Breast epithelium (tissue), 4 donors: ENCODE measurements at places on chromosomes 6 and 20. TPM values are rescaled to one million over a fixed set of nuclear protein-coding genes. Genes with fewer than 3 reads are reported as not detected.

DNA sequence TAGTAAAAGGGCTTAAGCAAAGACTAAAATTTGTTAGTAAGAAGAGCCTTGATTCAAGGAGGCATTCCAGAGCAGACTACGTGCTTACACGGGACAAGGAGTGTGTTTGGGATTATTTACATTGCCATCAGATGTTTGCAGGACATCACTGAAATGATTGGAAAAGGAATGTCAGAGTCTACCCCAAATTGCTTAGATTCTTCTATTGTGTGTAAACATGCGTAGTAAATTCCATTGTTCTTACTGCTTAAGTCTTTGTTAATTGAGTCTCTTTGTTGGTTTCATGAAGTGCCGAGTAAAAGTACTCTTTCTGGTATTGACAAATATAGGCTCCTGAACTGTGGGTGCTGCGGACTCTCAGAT is 60.5 kb downstream of the CD83 start:
- no peak overlapping the region for H3K27ac ChIP-seq
- no peak overlapping the region for H3K4me3 ChIP-seq

DNA sequence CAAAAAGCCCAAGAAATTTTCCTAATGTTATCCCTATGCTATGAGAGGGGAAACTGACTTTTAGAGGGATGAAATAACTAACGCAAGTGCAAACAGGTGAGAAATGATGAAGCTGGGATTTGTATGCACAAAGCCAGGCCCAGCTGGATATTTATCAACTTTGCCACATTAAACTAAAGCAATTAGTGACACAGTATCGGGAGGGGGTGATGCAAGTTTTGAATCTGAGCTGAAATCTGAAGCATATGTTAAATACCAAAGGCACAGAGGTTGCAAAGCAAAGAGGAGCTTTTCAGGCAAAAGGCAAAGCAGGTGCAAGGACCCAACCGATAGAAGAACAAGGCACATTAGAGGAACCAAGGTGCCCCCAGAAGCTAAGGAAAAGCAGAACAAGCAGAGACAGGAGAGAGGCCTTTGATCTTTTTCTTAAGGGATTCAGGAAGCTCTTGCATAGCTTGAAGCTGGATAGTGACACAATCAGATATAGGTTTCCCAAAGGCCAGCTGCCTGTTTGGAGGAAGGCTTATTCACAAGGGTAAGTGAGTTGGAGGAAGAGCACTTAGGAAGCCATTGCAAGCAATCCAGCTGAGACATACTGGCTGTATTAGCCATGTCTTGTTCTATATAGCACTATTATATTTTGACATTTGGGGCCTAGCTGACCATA is 207.5 kb downstream of the HIVEP2 start:
- H3K27ac ChIP-seq: no peak overlapping the region
- no peaks in the 10 kb centered on the region for H3K4me1 ChIP-seq
- H3K27me3 ChIP-seq: no peaks in the 10 kb centered on the region
- DNase-seq: no peak
- no peaks in the 10 kb centered on the region for H3K36me3 ChIP-seq

GRCh38 chr6:146972546-146972945 is 231.7 kb upstream of the STXBP5 start:
- H3K27ac ChIP-seq: no peak overlapping the region
- no peak for DNase-seq
- no peaks in the 10 kb centered on the region for H3K36me3 ChIP-seq
- H3K4me3 ChIP-seq: no peak overlapping the region
- no peaks in the 10 kb centered on the region for H3K4me1 ChIP-seq

DNA sequence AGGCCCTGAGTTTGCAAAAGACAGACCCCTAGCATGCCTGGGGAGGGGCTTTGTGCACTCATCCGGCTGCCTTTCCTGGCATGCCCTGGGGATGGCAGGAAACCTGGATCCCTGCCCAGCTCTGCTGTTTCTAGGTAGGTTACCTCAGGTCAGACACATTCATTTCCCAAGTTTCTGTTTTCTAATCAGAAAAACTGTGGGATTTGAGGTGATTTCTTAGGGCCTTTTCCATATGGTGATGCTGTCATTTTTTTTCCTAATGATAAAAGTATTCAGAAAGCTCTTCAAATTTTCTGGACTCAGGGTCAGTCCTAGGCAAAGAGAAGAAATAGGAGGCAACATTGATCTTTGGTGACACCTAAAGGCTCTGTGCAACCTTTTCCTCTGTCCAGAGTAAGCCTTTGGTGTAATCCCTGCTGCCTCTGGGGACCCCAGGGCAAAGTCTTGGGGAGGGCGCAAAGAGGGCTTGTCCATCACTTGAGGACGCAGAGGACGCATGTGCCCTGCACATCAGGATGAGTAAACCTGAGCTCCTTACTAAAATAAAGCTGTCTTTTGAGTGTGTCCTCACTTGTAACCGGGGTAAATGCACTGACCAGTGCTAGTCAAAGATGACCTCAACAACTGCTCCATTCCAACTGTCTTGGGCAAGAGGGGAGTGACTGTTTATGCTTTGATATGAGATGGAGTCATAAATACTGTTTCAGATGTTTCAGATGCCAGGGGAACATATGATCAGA is 13.5 kb upstream of the TRAM2 start:
- no peak for DNase-seq
- H3K4me3 ChIP-seq: no peak overlapping the region
- no peak overlapping the region for H3K27ac ChIP-seq
- H3K4me1 ChIP-seq: no peaks in the 10 kb centered on the region

- H3K27me3 ChIP-seq: no peaks in the 10 kb centered on the region
- no peaks in the 10 kb centered on the region for H3K4me1 ChIP-seq
- H3K27ac ChIP-seq: no peak overlapping the region
- no peaks in the 10 kb centered on the region for H3K36me3 ChIP-seq
- no peak for DNase-seq
- no peak overlapping the region for H3K4me3 ChIP-seq
Measured at GRCh38 chr6:20605061-20605460, 70.8 kb downstream of the CDKAL1 start.

The C20orf144 gene
- 0.16 TPM for total RNA-seq

GRCh38 chr20:38878866-38879265 is 47.4 kb upstream of the FAM83D start:
- no peak overlapping the region for H3K4me3 ChIP-seq
- H3K4me1 ChIP-seq: no peaks in the 10 kb centered on the region
- no peaks in the 10 kb centered on the region for H3K27me3 ChIP-seq
- DNase-seq: no peak
- H3K36me3 ChIP-seq: no peaks in the 10 kb centered on the region

The ZNF311 gene
- 0.96 TPM for total RNA-seq

DNA sequence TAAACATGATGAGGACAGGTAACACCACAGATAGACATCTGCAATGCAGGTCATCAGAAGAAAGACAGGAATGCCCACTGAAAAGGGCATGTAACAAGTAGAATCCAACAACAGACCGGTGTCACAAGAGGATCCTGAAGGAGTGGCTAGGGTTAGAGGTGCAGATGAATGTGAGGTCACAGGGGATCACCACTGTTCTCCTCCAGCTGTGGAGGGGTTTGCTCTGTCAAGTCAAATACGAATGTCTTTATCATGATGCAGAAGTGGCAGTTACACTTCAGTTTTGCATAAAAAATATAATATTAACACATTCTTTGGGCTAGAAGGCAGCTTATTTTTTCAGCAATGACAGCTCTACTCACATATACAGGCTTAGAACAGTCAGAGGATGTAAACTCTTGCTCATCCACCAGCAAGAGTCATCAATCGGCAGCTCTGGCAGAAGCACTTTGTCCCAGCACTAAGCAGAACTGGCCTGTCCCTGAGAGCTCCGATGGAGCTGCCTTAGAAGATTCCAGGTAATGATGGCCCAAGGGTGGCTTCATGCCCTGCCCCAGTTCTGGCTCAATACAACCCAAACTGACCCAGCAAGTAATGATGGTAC is 130.4 kb upstream of the TRAF3IP2 start:
- H3K27me3 ChIP-seq: no peaks in the 10 kb centered on the region
- H3K36me3 ChIP-seq: no peaks in the 10 kb centered on the region
- H3K27ac ChIP-seq: no peak overlapping the region
- H3K4me1 ChIP-seq: no peaks in the 10 kb centered on the region
- no peak overlapping the region for H3K4me3 ChIP-seq
- DNase-seq: no peak

The TRAPPC3L gene
- total RNA-seq: not detected

- H3K4me1 ChIP-seq: no peaks in the 10 kb centered on the region
- H3K27me3 ChIP-seq: no peaks in the 10 kb centered on the region
- no peak overlapping the region for H3K4me3 ChIP-seq
- H3K36me3 ChIP-seq: no peaks in the 10 kb centered on the region
- DNase-seq: no peak
Measured at GRCh38 chr20:38554986-38555385, 26.0 kb upstream of the ADIG start.

GRCh38 chr20:48585061-48585870 is 242.5 kb downstream of the PREX1 start:
- no peaks in the 10 kb centered on the region for H3K4me1 ChIP-seq
- peaks cover 13% of the 10 kb centered on the region for H3K27me3 ChIP-seq
- no peaks in the 10 kb centered on the region for H3K36me3 ChIP-seq
- DNase-seq: peak; percentile 10
- H3K4me3 ChIP-seq: no peak overlapping the region

DNA sequence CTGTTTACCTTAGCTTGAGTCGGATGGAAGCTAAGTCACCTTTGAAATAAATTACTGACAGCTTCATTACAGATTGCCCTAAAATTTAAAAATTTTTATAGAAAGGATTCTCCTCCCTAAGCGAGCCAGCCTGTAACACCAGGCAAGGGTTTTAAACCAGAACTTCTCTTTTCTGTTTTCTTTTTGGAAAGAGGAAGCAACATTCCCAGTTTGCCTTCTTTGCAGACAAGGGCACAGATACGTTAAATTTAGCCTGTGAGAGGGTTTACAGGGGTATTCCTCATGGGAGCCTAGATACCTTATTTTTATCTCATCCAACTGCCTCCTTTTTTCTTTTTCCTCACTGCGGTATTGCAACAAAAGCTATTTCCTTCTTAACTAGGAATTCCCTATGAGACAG is 45.0 kb downstream of the GNAS start:
- H3K36me3 ChIP-seq: no peaks in the 10 kb centered on the region
- H3K4me3 ChIP-seq: no peak overlapping the region
- peaks cover 31% of the 10 kb centered on the region for H3K4me1 ChIP-seq
- H3K27me3 ChIP-seq: no peaks in the 10 kb centered on the region
- no peak for DNase-seq
- H3K27ac ChIP-seq: no peak overlapping the region

The APCDD1L gene
- 2.0 TPM for total RNA-seq
